Activated CD4-positive, alpha-beta T cell treated with anti-CD3 and anti-CD28 coated beads for 24 hours (primary cell): ENCODE measurements at places on chromosomes 13 and 19.

GRCh38 chr13:94825507-94825906 lies 113.2 kb upstream of the SOX21 start:
- DNase-seq, result no peak

DNA sequence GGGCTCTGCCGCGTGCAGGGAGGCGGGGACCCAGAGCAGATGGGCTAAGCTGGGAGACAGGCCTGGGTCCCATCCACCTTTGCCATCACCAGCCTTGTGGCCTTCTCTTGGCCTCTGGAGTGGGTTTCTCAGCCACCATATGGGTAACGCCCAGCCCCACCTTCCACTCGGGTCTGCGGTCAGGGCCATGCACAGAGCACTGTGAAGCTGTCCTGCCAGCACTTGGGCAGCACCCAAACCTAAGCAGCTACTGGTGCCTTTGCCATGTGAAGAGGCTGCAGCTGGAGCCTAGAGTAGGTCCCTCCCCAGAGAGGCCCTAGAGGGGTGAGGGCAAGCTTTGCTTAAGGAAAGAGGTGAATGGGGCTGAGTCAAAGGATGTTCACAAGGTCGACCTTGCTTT lies 24.1 kb upstream of the NPAS1 start:
- no peak for DNase-seq

- no peak for DNase-seq
These were observed 8.6 kb upstream of the ZNF283 start for GRCh38 chr19:43818500-43818899.

DNA sequence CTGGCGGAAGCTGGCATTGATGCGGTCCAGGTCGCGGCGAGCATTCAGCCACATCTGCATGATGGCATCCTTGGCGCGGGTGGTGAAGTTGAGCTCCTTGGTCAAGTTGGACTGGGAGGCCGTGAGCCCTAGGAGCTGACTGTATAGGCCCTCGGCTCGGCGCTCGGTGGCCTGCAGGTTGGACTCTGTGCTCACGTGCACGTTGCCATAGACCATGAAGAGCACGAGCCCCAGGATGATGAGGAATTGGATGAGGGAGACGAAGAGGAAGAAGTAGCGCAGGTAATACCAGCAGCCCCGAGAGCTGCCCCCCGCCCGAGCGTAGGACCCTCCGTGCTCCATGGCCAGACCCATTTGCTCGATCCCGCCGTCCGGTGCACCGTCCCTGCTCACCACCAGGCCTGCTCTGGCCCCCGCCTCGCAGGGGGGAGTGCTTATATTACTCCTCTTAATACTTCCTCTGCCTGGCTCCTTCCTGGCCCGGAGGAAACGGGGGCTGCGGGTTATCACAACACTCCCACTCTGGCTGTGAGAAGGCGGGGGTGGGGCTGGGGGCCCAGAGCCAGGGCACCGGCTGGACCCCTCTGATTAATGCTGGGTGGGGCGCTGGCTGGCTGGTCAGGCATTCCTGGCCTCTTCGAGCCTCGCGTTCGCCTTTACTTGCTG lies at the start of gene PLVAP:
Gene PLVAP (minus strand): TSS at position 408 of the 666 bp plus-strand sequence. CDS start 54 bp downstream, at position 354.
- DNase-seq, result no peak

GRCh38 chr13:35392768-35393167 lies 83.7 kb downstream of the MAB21L1 start:
- no peak for DNase-seq

DNA sequence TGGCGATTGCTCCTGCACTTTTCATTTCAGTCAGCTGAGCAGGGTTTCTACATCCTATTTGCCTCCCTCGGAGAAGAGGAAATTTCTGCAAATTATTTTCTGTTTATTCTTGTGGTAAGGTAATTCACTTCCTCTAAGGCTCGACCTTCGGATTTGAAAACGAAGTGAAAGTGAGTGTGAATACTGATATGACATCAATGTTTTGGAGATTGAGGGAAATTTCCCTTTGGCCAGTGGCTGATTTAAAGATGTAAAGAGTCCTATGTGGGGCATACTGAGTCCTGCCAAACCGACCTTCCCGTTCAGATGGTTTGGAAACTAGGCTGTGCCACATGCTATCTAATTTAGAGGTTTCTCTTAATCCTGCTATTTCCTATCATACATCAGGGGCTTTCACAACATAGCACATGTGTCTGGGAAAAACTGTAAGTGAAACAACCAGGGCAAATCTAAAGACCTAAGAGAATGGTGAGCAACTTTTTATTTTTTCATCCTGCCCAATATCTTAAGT lies 112.3 kb downstream of the POSTN start:
- DNase-seq, result no peak

- DNase-seq, result no peak
These were observed 655 bp upstream of the S1PR5 start for GRCh38 chr19:10517760-10518443.

DNA sequence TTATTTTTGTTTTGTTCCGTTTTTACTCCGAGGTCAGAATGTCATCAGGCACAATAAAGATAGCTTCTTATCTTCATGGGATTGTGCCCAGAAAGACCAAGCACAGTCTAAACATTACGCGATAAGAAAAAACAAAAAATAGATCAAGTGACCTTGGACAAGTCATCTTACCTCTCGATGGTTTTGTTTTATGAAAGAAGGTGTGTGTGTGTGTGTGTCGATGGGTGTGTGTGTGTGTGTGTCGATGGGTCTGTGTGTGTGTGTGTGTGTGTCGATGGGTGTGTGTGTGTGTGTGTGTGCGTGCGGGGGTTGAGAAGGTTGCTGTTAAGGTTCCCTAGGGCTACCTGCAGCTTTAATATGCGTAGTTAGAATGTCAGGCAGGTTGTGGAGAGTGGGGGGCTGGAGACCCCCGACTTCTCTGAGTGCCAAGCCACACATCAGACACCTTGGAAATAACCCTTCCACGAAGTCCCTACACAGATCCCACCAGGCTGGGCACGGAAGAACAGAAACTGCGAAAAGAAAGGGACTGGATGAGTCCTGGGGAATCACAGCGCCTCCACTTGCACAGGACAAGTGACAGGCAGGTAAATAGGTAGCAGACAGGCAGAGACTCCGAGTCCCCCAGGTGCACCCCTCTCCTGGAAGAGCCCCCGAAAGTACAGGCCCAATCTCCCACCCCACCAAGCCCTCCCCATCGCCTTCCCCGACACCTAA lies 458 bp upstream of the ATP8A2 start:
- no peak for DNase-seq

- no peak for DNase-seq
These were observed 371.9 kb downstream of the KCNRG start for GRCh38 chr13:50387051-50387581.

- no peak for DNase-seq
These were observed 31.7 kb upstream of the PCDH8 start for GRCh38 chr13:52879950-52880741.

GRCh38 chr19:48318286-48318987 lies 6.9 kb upstream of the EMP3 start:
- no peak for DNase-seq

DNA sequence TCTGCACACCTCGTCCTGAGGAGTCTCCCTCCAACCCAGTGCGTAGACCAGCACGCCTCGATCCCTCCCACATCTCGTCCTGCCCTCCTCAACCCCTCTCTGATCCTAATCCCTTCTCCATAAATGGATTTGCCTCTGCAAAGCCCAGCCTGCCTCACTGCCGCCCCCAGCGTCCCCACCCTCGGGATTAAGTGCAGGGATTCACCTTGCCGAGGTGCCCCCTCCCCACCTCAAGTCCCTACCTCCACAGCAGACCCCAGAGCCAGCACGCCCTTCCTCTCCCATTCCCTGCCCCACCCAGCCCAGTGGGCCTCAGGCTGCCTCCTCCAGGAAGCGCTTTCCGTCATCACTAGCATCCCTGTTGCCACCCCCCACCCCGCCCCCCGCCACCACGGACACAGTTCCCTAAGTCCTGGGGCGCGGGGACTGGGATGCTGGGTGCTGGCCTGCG lies 4.0 kb downstream of the KLF16 start:
- DNase-seq, result no peak

GRCh38 chr19:7168941-7169340 lies 99.4 kb downstream of the ZNF557 start:
- no peak for DNase-seq

GRCh38 chr19:36198119-36198518 lies 16.3 kb downstream of the ZNF565 start:
- DNase-seq, result no peak

GRCh38 chr13:25922376-25922775 lies 129.4 kb downstream of the SHISA2 start:
- no peak for DNase-seq

DNA sequence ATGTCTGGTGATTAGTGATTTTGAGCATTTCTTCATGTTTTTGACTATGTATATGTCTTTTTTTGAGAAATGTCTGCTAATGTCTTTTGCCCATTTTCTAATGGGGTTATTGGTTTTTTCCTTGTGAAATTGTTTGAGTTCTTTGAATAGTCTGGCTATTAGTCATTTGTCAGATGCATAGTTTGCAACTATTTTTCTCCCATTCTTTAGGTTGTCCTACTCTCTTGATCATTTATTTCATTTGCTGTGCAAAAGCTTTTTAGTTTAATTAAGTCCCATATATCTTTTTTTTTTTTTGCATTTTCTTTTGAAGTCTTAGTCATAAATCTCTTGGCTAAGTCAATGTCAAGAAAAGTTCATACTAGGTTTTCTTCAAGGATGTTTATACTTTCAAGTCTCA lies 449.8 kb downstream of the DACH1 start:
- no peak for DNase-seq

DNA sequence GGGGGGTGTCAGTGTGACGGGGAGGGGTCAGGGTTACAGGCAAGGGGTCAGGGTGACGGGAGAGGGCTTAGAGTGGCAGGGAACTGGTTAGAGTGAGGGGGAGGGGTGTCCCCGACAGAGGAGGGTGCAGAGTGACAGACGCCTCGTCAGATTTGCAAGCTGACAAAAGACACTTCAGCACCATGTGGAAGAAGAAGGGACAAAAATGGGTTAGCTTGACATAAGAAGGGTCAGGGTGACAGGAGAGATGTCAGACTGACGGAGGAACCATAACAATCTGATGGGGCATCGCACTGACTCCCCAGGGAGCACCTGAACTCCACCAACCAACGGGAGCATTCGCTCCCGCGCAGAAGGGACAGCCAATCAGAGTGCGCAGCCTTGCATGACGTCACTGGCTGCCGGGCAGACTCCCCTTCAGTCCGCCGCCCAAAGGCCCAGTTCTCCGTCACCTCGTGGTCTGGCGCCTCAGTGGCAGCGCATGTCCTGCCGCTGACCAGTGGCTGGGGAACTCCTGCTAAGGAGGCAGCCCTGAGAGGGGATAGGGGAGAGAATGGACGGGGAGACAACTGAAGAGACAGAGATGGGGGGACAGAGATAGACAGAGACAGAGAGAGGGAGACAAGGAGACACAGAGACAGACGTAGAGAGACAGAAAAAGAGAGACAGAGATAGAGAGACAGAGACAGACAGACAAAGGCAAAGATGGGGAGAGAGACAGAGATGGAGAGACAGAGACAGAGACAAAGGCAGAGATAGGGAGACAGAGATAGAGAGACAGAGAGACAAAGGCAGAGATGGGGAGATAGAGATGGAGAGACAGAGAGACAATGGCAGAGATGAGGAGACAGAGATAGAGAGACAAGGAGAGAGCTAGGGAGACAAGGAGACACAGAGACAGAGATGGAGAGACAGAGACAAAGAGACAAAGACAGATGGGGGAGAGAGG lies 30.2 kb downstream of the C19orf81 start:
- peak; percentile 57 for DNase-seq

- no peak for DNase-seq
These were observed 42.7 kb downstream of the INSR start for GRCh38 chr19:7251494-7251893.

DNA sequence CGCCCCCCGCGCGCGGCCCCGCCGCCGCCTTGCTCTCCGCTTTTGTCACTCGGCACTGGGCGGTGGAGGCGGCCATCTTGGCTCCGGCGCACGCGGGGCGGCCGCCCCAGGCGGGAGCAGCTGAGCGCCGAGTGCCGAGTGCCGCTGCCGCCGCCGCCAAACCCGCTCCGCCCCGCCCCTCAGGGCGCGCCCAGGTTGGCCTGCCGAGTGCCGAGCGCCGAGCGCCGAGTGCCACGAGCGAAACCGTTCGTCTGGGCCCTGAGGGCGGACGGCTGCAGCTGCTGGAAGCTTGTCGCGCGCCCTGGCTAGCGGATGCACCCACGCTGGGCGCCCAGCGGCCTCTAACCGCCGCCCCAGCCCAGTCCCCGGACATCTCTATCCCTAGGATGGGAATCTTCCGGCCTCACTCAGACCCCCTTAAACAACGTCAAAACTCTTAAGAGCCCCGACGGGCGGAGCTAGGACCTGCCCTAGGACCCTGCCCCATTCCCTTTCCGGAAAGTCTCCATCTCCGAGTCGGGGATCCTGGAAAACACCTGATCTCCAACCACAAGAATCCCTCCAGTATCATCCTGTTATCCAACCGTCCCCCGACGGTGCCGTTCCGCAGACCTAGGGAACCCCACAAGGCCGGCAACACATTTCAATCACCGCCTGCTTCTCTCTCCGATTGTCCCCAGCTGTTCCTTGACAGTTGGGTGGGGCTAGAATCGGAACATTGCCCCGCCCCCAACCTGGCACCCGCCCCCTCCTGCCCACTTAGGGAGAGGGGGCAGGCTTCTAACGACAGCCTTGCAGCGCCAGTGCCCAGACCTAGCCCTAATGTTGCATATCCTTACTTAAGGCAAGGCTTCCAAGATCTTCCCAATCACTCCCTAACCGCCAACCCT lies 14.1 kb upstream of the AKAP8L start:
- DNase-seq, result peak; percentile 92

- no peak for DNase-seq
These were observed 1.9 kb downstream of the CABP5 start for GRCh38 chr19:48041877-48042580.
